Liver (tissue), 10 donors: ENCODE measurements at places on chromosomes 13 and 19. TPM values are rescaled to one million over a fixed set of nuclear protein-coding genes. Genes with fewer than 3 reads are reported as not detected.

GRCh38 chr19:48696353-48697010, 711 bp downstream of the FUT2 start:
- DNase-seq, result no peak

NALCN gene
- 0.09 TPM for total RNA-seq

DNA sequence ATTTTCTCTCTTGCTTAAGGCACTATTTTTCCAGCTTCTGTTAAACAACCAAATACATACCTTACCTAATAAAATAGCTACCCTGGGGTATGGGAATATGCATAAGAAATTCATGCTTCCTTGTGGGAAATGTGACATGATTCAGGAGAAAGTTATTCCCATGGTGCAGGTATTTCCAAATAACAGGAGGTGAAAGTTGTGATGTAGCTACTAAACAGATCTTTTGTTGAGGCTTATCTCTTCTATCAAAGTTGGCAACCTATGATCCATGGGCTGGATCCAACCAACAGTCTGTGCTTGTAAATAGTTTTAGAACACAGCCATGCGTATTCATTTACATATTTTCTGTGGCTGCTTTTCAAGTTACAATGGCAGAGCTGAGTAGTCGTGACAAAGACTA, 177.8 kb upstream of the NBEA start:
- DNase-seq, result no peak

DNA sequence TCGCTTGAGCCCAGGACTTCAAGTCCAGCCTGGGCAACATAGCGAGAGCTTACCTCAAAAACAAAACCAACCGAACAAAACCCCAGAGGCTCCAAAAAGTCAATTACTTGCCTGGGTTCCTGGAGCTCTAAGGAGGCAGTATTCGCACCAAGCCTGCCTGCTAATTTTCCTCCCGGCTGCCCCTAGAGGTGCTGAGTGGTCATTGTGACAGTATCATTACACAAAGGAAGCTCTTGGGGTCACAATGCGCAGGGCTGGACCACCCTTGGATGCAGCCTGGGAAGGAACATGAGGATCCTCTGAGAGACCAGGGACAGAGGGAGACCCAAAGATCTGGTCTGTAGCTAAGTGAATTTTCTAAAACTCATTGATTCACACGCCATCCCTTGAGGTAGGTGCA, 8.5 kb upstream of the PEX11G start:
- no peak for DNase-seq

- no peak for DNase-seq
Measured at GRCh38 chr13:29508876-29509252, 86.6 kb downstream of the SLC7A1 start.

GRCh38 chr13:35940734-35941133, 190.4 kb downstream of the DCLK1 start:
- DNase-seq, result no peak

GRCh38 chr19:3345850-3346460, 20.4 kb upstream of the NFIC start:
- no peak for DNase-seq

GRCh38 chr13:37058910-37059847, at the start of gene SUPT20H:
TSS of gene SUPT20H (minus strand) at chr13:37059688. CDS start at chr13:37051490, 8,198 bp downstream.
- peak; percentile 96 for DNase-seq

- DNase-seq, result no peak
Measured at GRCh38 chr19:1026783-1027649, 608 bp downstream of the CNN2 start.

DNA sequence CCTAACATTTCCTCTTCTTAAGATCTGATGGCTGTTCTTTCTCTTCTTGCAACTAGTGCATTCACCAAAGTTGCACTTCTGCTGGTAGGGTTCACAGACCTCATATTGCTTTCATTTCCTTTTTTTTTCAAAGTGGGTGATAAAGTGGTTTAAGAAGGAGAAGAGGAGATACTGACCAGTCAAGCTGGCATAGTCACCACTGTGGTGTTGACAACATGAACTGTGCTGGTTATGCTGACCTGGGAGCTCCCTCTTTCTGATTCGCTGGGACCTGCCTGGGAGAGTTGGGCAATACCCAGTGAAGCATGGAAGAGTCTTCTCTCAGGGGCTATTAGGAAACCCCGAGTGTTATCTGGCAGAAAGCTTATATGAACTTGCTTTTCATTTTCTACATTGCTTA, 222.9 kb downstream of the SLITRK5 start:
- no peak for DNase-seq

DNA sequence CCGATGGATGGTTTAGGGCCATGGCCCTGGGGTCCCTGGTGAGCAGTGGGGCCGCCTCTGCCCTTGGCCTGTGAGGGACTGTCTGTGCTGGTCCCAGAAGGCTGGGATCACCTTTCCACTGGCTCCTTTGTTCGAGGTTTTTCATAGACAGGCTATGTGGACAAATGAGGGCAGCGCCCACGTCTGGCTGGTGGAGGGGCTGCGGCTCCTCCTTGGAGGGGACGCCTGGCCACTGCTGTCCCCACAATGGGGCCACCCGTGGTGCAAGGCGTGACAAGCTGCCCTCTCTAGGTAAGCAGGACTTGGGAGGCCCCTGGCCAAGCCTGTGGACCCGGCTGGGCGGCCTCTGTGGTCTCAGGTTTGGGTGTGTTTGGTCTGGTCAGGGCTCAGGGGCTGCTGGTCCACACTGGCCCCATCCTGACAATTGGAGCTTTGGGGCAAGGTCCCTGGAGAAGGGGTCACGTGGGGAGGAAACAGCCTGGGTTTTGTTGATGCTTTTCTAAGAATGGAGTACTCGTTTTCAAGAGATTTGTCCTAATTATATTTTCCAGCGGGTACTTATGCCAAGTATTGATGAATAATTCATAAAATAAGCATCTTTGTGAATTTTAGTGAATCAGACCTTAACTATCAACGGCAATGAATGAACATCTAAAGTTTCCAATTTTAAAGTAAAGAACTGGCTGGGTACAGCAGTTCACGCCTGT, 33.3 kb downstream of the MCF2L start:
- no peak for DNase-seq
